ENCODE measurements at places on chromosomes 2 and 18.

DNA sequence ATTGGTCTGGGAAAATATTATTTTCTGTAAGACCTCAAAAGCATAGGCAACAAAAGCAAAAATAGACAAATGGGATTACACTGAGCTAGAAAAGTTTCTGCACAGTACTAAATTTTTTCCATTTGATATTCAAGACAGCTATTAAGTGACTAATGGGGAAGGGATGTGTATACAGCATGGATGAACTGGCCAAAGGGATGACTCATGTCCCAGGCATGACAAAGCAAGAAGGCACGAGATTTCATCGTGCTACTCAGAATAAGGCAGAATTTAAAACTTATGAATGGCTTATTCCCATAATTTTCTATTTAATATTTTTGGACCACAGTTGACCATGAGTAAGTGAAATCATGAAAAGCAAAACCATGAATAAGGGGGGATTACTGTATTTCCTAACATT is 1250.1 kb upstream of the GYPC start:
- peak; percentile 95 for DNase-seq

DNA sequence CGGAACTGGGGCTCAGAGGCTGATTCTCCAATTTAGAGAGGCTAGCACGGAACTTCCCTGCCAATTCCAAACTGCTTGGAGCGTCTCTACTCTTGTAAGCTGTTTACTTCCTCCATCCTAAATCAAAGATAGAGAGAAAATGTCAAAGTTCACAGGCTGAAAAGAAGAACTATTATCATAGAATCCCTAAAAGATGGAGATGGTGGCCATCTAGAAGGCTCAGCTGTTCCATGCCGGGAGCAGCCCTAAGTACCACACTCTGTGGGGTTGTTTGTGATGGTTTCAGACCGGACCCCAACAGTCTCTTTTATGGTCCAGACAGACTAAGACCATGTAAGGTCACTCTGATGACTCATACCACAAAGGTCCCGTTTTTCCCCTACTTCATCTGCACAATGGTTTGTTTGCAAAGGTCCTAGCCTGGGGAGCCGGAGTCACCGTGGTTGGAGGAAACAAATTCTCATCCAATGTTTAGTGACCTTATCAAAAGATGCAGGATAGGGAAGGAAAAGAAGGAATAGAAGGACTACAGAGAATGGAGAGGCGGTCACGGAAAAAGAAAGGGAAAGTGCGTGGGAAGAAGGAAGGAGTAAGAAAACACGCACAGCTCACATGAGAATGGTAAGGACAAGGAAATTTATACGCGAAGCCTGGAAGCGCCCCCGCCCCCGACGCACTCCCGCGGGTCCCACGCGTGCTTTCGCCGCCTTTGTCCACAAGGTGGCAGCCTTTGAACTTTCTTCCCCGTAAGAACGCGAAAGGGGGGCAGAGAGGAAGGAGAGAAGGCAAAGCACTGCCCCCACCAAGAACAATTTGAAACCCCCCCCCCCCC is 453 bp upstream of the ANTXR1 start:
- DNase-seq = peak; percentile 79

DNA sequence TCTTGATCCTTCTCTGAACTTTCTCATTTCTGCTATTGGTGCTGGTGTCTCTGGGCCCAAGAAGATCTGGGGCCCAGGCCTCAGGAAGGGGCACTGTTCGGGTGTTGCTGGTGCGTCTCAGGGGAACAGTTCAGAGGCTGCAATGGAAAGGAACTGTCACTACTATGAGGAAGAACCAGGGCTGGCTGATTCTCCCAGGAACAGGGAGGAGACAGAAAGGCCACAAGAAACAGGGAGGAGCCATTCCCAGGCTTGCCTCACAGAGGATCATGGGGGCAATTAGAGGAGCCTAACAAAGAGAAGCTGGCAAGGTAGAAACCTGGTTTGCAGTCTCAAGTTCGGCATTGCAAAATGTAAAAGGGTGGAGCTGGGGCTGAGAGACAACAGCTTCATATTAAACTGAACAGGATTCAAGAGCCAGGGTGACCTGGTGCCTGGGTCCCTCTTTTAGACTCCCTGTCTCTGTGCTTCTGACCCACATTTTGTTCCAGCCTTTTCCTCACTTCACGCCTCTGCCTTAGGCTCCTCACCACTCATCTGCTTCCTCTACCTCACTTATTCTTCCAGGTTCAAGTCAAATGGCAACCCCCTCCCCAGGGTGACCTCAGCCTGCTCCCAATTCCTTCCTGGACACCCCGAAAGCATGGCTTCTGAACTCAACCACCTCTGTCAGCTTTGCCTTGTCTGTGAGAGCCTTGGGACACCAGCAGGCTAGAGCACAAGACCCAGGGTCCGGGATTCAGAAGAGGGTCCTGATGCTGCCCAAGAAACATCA is 58.4 kb downstream of the GYPC start:
- no peak for DNase-seq

DNA sequence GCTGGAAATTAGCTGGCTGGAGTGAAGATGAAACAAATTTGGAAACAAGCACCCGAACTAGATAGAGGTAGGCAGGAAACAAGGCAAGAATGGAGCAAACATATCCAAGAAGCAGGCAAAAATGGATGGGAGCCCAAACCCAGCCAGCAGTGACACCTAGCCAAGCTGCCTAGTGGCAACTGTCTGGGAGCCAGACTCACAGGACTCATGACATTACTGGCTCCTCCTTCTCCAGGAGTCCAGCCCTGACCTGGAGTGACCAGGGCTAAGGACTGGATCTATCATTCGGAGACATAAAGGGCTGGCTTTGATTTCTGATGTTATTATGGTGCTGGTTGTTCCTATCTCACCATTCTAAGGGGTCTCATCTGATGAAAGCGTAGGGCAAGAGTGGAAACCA is 21.3 kb upstream of the ALK start:
- DNase-seq = no peak

- no peak for DNase-seq
These were observed 869 bp downstream of the USP40 start for GRCh38 chr2:233565685-233566140.

- DNase-seq = peak; percentile 54
These were observed 32.7 kb upstream of the MAP4K3 start for GRCh38 chr2:39469807-39470206.

- no peak for DNase-seq
These were observed 1.9 kb upstream of the EMX1 start for GRCh38 chr2:72915320-72915906.

- DNase-seq = peak; percentile 70
These were observed 19.3 kb upstream of the NCK2 start for GRCh38 chr2:105725388-105725787.

DNA sequence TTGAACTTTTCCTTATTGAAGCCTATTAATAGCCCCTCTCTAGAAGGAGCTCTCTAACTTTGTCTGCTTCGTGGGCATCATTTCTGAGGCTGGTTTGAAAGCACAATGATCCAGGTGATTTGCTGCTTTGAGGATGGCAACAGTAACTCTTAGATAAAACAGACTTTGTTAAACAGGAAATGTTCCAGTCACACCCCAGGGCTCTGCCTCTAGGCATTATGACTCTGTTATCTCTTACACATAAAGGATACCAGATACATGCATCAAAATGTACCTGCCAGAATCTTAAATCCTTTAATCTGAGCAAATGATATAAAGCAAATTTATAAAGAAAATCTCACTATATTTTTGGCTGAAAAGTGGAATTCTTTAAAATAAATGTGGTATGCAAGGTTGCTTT is 52.3 kb downstream of the GAD1 start:
- DNase-seq = no peak

GRCh38 chr18:58051765-58052460 is 7.9 kb downstream of the NEDD4L start:
- DNase-seq = peak; percentile 31

GRCh38 chr2:109300582-109300981 is 171.6 kb downstream of the SH3RF3 start:
- no peak for DNase-seq

GRCh38 chr2:134306521-134306920 is 52.6 kb downstream of the MGAT5 start:
- DNase-seq = no peak

GRCh38 chr18:55455938-55456337 is 132.1 kb downstream of the TCF4 start:
- DNase-seq = no peak

- no peak for DNase-seq
These were observed 96.7 kb upstream of the ACAA2 start for GRCh38 chr18:49910019-49910418.

DNA sequence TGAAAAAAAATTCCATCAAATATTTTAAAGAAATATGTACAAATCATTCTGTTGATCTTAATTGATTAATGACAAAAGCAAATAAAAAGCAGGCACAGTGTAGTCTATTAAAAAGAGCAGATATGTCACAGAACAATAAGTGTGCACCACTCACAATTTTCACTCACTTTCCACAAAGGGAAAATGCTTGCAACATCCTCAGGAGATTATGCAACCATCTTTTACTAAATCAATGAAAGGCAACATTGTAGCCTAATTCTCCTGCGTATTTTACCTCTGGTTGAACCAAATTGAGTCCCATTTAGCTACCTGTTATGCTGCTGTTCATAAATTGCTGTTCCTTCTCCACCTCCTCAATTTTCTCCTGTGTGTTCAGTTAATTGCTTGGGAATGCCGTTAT is 1346.8 kb upstream of the PIK3C3 start:
- DNase-seq = no peak

DNA sequence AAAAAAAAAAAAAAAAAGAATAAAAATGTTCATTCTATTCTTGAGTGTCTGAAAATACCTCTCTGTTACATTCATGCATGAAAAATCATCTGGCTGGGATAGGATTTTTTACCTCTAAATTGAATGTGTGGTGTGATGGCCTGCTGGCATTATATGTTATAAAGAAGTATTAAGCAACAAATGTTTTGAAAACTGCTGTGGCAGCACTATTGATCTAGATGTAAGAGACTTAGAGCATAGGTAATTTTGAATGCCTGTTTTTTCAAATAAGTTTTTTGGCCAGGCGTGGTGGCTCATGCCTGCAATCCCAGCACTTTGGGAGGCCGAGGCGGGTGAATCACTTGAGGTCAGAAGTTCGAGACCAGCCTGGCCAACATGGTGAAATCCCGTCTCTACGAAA is 147.0 kb upstream of the LINC00305 start:
- DNase-seq = no peak

GRCh38 chr2:128941751-128942150 is 623.1 kb upstream of the HS6ST1 start:
- DNase-seq = no peak

DNA sequence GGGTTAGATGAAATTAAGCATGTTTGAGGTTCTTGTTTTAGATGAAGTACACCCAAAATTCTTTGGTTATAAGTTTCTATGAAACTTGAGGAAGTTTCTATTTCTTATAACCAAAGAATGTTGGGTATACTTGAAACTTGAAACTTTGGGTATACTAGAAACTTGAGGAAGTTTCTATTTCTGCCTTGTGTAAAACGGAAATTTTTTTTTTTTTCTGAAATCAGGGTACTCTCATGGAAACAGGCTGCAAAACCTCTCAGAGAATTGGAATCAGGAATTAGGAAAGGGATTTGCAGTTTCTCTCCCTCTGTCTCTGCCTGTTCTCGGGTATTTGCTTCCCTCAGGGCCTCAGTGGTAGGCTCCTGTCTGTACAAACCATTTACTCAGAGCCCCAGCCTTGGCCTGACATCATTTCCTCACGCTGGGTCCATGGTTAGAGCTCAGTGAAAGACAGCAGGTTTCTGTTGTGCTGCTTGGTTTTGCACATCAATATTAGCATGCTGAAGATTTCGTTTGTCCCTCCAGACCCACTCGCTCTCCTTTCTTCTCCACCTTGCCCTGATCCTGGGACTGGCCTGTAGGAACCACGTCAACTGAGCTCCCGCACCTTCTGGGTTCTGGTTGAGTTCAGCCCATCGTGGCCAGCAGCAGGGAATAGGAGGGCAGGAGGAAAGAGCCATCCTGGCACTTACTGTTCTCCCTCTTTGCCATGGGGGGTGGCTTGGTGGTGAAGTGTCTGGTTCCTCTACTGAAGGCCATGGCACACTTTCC is 106.4 kb downstream of the POLR1A start:
- peak; percentile 81 for DNase-seq

DNA sequence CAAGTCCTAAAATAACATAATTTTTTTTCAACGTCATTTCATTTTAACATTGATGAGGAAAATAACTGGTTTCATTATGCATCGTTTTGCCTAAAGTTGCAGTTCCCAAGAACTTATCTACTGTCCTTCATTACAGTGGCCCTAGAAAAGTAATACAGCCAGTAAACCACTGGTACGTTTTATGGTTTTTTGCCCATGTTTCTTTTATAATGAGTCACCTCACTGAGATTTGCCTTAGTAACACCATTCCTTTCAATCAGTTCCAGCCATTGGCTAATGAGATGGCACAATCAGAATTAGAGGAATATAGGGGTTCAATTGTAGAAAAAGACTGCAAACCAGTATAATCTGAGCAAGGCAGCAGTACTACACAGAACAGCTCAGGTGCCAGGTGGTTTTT is 422.6 kb upstream of the LYPD1 start:
- no peak for DNase-seq

GRCh38 chr2:159600752-159601151 is 15.6 kb downstream of the BAZ2B start:
- no peak for DNase-seq

DNA sequence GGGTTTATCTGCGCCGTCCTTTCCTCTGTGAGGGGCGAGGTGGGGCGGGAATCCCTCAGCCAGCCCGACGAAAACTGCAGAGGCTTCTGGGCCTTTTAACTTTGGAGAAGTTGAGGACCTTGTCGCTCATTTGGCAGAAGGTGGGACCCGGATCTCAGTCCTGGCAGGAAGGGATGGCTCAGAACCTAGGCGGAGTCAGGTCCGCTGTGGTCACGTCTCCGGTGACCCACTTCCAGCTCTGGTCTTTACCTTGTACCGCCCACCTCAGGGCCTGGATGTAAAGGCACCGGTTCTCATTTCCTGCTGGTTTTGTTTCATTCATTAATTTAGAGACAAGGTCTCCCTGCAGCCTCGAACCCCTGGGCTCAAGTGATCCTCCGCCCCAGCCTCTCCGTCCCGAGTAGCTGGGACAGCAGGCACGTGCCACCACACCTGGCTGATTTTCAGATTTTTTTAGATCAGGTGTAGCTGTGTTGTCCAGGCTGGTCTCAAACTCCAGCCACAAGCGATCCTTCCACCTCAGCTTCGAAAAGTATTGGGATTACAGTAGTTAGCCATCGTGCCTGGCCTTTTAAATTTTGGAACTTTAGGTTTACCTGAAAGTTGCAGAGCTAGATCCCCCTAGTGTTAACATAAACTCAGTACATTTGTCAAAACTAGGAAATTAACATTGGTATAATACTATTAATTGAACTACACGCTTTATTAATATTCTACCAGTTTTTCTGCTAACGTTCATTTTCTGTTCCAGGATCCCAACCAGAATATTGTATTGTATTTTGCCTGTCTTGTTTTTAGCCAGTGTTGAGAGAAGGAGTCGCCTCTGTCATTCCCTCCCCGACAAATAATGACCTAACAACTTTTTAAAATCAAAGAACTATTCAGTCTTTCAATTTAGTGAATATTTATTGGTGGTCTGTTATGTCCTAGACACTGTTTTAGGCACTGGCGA is 852 bp downstream of the POLI start:
- peak; percentile 30 for DNase-seq

DNA sequence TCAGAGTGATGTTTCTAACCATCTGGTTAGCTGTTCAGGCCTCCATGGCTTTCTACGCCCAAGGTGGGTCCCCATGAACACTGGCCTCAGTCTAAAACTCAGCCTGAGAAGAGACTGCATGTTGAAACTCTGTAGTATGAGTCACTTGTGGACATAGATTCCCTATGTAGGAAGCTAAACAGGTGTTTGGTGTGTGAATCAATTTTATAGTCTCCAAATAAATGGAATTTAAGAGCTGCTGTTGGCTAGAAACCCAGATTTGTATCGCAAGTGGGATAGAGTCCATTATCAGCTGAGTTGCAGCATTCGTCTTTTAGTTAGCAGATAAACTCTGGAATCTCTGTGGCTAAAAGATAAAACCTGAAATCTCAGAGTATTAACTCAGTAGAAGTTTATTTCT is 131.4 kb downstream of the KCNS3 start:
- DNase-seq = no peak
